Stimulated activated CD4-positive, alpha-beta T cell treated with anti-CD3 and anti-CD28 coated beads, Interleukin-12 subunit alpha, Interleukin-12 subunit beta, amount 100 ng/mL, for 24 hours (primary cell): ENCODE measurements at places on chromosomes 7 and 10.

DNA sequence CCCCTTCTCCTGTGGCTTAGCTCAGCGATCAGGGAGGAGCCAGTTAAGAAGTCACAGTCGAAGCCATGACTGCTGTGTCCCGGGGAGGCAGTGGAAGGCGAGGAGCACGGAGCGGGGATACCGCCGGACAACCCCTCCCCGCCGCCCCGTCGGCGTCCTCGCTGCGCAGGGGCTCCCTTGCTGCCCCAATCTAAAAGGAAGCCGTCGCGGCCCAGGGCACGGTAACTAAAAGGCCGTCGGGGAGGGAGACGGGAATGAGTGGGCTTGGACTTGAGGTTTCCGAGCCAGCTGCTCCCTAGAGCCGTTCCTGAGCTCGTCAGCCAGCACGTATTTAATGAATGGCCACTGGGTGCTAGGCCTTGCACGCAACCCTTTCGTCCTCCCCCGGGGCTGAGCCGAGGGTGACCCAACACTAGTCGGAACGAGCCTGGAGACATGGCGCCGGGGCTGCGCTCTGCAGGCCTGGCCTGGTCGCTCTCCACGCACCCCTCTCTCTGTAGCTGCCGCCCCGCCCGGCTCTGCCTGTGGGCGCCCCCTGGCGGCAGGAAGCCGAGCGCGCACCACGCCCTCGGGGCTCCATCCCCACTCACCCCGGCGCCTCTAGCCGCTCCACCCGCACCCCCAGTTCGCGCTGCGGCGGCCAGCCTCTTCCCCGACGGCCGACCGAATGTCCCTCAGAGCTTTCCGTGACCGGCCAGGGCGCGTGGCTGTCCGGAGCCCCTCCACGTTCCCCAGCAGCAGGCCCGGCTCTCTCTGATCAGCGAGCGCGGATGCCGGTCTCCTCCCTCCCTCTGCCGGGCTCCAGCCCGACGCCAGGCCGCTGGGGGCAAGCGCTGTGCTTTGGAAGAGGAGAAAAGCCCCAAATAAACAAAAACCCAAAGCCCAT, 29.3 kb upstream of the KCNK18 start:
- peak; percentile 63 for DNase-seq

- DNase-seq: no peak
These were observed 174.7 kb downstream of the GPR158 start for GRCh38 chr10:25349520-25349919.

DNA sequence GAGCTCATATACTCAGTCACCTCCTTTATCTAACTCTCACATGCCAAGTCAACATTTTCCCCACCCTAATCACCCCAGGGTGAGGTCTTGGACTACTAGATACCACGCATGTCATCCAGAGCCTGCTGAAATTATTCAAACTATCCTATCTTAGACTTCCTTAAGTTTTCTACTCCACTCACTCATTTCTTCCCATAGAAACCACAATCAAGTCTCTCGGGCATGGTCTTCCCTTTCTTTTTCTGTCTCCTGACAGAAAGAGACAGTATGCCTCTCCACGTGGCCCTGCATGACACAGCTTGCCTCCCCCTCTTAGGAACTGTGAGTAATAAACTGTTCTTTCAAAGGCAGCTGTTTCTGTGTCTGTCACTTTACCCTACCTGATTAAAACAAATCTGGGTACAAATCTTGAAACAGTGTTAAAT, 29.4 kb downstream of the TAS2R41 start:
- DNase-seq: no peak

DNA sequence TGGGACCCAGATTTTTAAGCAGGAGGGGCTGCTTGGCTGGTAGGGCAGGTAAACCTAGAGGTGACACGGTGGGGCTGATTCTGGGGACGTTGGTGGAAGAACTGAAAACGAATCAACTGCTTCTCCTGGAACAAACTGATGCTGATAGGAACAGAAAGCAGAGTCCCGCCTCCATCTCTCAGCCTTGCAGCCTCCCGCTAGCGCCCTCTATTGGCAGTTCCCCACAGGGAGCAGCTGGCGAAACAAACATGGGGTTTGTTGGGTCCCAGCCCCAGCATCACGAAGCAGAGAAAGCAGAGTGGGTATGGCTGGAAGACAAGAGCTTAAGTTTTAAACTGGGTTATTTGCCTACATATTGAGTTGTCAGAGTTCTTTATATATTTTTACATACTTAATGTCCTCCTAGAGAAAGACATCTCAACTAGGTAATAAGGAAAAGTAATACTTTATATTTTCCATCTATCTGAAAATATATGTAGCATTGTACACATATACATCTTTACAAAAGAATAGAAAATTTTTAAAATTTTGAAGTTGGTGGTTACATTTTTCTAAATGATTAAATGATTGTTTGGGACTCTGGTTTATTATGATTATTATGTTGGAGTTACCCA, 42.3 kb upstream of the FOXI2 start:
- DNase-seq: peak; percentile 36

GRCh38 chr7:92740134-92740533, 96.2 kb downstream of the CDK6 start:
- no peak for DNase-seq

GRCh38 chr10:97401455-97401919, 347 bp upstream of the RRP12 start:
- no peak for DNase-seq

DNA sequence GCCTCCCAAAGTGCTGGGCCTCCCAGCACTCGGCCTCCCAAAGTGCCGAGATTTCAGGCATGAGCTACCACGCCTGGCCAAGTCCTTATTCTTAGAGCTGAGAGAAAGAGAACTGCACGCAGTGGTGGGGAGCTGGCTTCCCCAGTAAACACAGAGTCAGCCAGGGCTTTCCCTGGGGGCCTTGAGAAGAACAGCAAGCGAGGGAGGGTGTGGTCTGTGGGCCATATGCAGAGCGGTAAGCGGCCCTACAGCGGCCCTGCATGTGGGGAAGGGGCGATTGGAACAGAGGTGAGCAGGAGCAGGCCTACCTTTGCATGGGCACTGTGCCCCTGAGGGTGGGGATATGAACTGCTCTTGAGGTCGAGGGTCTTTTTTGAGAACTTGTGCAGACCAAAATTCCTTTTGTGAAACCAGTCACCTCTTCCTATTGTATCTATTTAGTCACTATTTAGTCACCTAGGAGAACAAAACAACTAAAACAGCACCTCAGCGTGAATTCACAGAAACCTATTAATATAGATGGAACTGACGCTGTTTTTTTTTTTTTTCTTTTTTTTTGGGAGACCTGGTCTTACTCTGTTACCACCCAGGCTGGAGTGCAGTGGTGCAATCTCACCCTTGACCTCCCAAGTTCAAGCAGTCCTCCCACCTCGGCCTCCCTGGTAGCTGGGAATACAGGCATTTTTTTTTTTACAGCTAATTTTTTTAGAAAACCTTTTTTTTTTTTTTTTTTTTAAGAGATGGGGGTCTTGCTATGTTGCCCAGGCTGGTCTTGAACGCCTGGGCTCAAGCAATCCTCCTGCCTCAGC, 36.9 kb upstream of the SH2D4B start:
- no peak for DNase-seq

DNA sequence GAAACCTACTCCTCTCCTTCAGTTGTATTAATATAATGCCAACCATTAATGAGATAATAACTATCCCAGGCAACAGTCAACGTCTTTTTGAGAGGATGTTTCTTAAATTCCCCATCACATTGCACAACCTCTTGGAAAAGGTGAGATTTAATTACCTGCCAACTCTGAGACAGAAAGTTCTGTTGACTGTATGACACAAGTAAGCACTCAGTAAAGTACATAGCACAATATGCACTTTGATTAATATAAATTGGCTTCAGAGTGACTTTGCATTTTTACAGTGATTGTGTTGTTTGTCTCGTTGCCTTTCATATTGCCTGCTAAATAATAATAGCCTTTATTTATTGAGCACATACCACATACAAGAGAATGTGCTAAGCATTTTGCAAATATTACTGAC, 46.7 kb downstream of the CAV1 start:
- DNase-seq: no peak

DNA sequence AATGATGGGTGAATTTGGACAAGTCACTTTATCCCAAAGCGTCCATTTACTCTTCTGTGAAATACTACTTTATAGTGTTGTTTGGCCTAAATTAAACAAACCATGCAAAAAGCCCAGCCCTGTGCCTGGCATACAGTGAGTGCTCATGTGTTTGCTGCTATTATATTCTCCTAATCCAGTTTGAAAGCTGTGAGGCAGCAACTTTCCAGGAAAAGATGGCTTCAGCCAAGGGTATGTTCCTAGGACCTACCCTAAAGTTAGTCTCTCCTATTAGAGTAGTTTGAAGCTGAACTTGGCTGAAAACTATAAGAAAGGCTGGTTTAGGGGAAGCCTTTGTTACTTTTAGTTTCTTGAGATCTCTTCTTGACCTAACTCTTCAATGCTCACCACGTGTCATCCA, 19.9 kb downstream of the ACSL5 start:
- DNase-seq: no peak

DNA sequence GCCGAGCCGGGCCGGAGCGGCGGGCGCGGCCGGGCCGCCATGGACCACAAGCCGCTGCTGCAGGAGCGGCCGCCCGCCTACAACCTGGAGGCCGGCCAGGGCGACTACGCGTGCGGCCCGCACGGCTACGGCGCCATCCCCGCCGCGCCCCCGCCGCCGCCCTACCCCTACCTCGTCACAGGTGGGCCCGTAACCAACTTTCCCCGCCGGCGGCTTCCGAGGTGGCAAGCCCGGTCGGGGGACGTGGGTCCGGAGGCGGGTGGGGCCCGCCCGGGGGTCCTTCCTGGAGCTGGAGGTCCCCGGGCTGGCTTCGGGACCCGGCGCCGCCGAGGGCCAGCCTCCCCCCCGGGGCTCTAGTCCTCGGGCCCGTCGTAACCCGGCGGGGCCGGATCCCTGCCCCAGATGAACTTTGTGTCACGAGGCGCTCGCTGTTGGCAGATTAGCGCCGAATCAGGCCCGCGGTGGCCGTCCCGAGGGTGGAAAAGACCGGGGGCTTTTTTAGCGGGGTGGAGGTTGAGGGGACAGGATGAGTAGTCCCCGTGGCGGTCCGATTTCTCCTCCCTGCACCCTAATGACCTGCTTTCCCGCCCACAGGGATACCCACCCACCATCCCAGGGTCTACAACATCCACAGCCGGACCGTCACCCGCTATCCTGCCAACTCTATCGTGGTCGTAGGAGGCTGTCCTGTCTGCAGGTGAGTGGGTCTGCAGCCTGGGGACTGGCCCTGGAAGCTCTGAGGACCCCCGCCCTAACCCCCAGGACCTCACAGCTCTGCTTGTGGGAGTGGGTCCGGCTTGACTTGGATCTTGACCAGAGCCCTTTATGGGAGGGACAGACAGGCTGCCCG, 496 bp downstream of the BRI3 start:
- DNase-seq: peak; percentile 16

- no peak for DNase-seq
These were observed 87.2 kb upstream of the DUSP5 start for GRCh38 chr10:110410329-110411046.

DNA sequence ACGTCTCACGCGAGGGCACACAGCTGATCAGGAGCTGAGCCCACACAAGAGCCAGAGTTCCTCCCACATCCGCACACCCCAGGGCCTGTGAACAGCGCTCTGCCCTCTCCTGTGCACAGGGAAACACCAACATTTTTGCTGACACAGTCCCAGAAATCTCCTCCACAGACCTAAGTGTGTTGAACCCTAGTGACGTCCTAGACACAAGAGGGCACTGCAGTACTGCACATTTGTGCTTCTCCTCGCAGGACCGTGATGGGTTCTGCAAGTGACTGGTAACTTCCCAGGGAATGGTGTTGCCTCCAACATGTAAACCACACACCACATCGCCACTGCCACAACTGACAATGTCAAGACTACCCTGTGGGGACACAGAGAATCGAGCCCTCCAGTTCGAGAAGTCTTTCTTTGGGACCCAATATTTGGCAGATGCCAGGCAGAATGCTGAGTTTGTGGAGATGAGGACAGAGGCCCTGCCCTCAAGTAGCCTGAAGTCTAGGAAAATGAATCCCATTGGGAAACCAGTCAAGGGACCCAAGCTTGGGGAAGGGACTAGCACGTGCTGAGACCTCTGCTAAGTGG, 170.3 kb downstream of the PAXIP1 start:
- no peak for DNase-seq
